H7 (cell line): ENCODE measurements at places on chromosomes 2 and 18. TPM values are rescaled to one million over a fixed set of nuclear protein-coding genes. Genes with fewer than 3 reads are reported as not detected.

DNA sequence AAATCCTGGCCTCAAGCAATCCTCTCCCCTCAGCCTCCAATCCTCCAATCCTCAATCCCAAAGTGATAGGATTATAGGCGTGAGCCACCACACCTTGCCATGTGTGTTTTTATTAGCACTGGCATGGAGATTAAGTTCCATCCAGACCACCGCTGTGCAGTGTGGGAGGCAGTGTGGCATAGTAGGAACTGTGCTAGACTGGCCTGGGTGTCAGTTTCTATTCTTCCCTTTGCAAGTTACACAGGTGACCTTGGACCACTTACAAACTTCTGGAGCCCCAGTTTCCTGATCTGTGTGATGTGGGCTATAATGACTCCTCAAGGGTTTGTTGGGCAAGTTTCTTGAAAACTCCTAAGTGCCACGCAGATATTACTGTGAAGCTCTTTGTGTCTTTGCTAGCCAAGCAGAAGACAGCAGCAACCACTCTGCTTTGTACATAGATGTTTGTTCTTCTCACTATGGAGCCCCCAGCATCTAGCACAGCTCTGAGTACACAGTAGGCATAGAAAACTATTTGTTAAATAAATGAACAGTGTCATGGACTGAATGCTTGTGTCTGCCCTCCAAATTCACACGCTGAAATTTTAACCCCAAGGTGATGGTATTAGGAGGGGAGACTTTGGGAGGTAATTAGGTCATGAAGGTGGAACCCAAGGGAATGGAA lies 93.0 kb downstream of the LBH start:
- no peak for DNase-seq

GRCh38 chr2:239226677-239227581 lies 173.9 kb downstream of the HDAC4 start:
- no peak for DNase-seq

Gene TNFRSF11A
- total RNA-seq = 1.2 and 2.8 TPM in 2 replicates

Gene LAMA3
- total RNA-seq = 0.11 and 0.21 TPM in 2 replicates

Gene PRSS56
- total RNA-seq = not detected in 2 replicates

DNA sequence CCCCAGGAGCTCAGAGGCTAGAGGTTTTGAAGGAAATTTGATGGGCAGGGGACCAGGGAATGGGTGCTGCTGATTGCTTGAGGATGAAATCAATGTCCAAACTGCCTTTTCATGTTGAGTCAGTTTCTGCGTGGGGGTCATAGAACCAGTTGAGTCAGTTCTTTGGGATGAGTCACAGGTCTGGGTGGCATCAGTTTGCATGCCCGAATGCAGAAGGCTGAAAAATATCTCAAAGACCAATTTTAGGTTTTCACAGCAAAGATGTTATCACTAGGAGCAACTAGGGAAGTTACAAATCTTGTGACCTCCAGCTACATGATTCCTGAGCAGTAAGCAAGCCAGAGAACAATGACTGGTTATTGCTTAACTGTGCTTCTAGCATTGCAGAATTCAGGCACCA lies 1135.1 kb upstream of the CRIM1 start:
- no peak for DNase-seq

DNA sequence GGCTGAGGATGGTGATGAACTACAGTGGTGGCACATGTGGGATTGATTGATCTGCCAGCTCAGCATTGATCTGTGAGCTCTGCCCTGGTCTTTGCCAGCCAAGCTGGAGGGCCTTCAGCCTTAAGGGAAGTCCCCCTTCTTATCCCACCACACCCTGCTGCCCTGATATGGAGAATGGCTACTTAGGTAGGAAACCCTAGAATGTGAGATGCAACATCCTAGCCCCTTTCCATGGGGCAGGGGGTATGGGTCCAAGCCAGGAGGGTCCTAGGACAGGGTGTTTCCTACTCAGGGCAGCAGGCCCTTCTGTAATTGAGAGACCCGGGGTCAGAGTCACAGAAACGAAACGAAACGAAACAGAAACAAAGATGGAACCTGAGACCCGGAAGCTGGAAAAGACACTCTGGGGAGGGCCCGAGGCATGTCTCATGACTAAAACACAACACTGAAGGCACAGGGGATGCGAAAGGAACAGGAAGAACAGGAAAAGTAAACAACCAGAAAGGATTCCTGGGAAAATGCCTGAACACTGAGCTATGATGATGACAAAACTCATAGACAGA lies 16.9 kb upstream of the SULT1C2 start:
- no peak for DNase-seq

GRCh38 chr2:239940861-239941570 lies 84.1 kb downstream of the NDUFA10 start:
- no peak for DNase-seq

DNA sequence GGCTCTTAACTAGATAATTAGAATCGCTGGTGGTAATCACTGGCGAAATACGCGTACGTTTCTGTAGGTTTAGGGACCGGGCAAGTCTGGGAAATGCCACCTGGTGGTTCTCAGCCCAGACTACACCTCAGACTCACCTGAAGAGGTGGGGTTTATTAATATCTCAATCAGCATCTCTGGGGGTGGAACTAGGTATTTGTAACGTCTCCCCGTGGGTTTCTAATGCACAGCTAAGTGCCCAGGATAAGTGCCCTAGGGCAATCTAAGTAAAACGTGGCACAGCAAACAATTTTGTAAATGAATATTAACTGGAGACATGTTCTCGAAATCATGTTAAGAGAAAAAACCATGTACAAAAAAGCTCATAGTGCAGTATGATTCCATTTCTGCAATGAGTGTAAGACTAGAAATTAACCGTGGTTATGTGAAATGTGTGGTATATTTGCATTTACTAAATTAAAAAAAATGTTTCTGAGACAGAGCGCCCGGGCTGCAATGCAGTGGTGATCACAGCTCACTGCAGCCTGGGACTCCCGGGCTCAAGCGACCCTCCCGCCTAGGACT lies 760 bp upstream of the CNOT11 start:
- peak; percentile 63 for DNase-seq

GRCh38 chr18:45456090-45457021 lies 158.9 kb upstream of the SLC14A2 start:
- no peak for DNase-seq

Gene C2orf72
- total RNA-seq = 0.69 and 1.2 TPM in 2 replicates
